NCI-H2107 (cell line): ENCODE measurements at places on chromosomes 7 and 10.

DNA sequence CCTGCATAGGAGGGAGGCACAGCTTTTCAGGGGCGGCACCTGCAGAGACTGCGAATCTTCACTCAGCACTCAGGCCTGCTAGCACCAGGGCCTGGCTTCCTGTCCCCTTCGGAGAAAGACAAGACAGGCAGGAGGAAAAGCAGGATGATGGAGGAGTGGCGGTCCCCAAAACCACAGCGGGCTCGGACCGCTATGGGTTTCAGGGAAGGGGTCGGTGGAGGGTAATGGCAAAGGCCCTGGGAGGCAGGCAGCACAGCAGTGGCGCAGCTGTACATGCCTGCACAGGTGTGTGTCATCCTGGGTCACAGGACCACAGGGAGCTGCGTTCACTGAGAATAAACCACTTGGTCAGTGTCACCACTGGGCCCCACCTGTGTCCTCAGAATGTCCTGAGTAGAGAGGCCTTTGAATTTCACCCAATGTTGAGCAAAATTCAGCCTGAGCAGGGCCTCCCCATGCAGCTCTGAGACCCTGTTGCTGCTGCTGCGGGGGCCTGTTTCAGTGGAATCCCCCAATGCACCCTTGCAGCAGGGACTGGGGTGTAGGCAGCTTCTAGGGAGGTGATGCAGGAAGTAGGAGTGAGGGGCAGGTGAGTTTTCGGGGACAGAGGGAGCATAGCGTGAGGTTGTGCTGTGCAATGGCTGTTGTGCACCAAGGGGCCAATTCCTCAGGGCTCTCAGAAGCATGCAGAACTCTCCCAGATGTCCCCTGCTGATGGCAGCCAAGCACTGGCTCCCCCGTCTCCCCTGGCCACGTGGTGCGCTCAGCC is 90.6 kb upstream of the PPP2R2D start:
- DNase-seq, result no peak

DNA sequence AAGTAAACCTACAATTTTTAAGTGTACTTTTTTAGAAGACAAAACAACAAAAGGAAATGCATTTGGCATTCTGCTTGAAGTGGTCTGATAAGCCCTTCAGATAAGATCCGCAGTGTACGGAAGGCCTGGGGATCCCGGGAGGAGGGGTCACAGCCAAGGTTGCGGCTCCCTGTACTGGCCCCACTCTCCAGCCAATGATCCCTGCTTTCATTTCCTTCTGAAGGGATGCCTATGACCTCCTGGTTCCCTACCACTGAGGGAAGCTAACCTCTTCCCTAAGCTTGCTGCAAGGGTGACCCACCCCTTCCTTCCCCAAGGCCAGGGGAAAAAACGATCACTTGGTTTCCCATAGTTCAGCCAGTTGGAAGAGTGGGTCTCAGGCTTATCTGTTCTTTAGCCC is 5.3 kb downstream of the DENND2A start:
- DNase-seq, result no peak

- no peak for DNase-seq
Measured at GRCh38 chr10:22022257-22023032, 18.9 kb upstream of the DNAJC1 start.

- no peak for DNase-seq
Measured at GRCh38 chr7:7596176-7596575, 29.5 kb downstream of the MIOS start.

DNA sequence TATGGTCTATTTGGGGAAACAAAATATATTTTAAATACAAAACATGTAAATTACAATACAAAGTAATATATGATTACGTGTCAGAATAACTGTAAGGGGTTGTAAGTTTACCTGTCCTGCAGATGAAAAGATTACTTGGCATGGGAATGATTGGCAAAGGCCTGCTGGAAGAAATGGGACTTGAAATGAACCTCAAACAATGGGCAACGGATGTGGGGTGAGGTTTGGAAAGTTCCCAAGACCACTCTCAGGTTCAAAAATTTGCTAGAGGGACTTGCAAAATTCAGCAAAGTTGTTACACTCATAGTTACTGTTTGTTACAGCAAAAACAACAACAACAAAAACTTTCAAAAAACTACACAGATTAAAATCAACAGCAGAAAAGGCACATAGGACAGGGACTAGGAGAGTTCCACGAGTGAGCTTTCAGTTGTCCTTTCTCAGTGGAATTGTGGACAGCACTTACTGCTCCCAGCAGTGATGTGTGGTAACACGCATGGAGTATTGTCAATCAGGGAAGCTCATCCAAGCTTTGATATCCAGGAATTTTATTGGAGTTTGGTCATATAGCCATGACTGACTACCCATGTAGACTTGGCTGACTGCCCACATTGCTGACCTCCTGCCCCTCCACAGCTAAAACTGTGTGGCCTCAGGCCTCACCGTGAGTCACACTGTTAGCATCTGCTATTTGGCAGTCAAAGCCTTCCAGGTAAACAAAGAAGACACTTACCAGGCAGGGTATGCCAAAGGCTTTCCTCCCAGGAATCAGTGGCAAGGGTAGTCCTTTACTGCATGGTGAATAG is 43.8 kb downstream of the EXOC6 start:
- DNase-seq, result no peak
